Natural killer cell (primary cell): ENCODE measurements at places on chromosomes 13 and 19. TPM values are rescaled to one million over a fixed set of nuclear protein-coding genes. Genes with fewer than 3 reads are reported as not detected.

DNA sequence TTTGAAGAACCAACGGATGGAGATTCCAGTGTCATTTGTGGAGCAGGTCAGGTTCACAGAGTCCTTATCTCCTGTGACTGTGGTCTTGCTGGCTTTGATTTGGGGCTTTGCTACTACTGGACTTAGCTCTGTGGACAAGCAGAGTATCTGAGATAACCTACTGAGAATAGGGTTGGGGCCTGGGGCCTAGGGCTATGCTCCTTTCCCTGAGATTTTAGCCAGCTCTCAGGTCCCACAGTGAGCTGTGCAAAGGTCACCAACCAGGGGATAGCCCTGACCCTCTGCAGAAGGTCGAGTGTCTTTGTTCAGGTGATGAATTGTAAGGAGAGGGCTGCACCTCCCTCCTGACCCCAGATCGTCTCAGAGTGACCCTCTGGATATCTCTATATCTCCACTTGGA, 9.2 kb downstream of the CEACAM1 start:
- no peak for DNase-seq

GRCh38 chr13:95787356-95788099, 110.6 kb downstream of the DNAJC3 start:
- DNase-seq = no peak

- no peak for DNase-seq
Measured at GRCh38 chr19:35265900-35266519, 2.8 kb upstream of the USF2 start.

SIN3B gene
- total RNA-seq = 60.2 TPM

GRCh38 chr13:50699874-50700663, 143.4 kb downstream of the DLEU7 start:
- no peak for DNase-seq
